ENCODE measurements at places on chromosomes 13 and 19. TPM values are rescaled to one million over a fixed set of nuclear protein-coding genes. Genes with fewer than 3 reads are reported as not detected.

Gene ZNF737
- polyA plus RNA-seq, result 81.2 TPM

Gene RASGRP4
- not detected for polyA plus RNA-seq

Gene LGALS14
- 4.4 TPM for polyA plus RNA-seq

Gene ZBTB45
- polyA plus RNA-seq, result 6.8 TPM

Gene ZBTB32
- polyA plus RNA-seq, result not detected

Gene FPR3
- polyA plus RNA-seq, result not detected

Gene NLRP7
- not detected for polyA plus RNA-seq

Gene ZNF20
- polyA plus RNA-seq, result 15.3 TPM

Gene PABPC3
- polyA plus RNA-seq, result not detected

Gene USHBP1
- polyA plus RNA-seq, result 0.59 TPM

Gene TINCR
- 0.50 TPM for polyA plus RNA-seq

Gene CPB2
- not detected for polyA plus RNA-seq

Gene CAMSAP3
- polyA plus RNA-seq, result 22.5 TPM

Gene GCDH
- 35.4 TPM for polyA plus RNA-seq

Gene ZSCAN4
- not detected for polyA plus RNA-seq

Gene PCP2
- not detected for polyA plus RNA-seq

Gene PSG4
- not detected for polyA plus RNA-seq

Gene C13orf42
- not detected for polyA plus RNA-seq

Gene CELF5
- 130 TPM for polyA plus RNA-seq

Gene CYP2F1
- polyA plus RNA-seq, result not detected

Gene KEAP1
- polyA plus RNA-seq, result 39.0 TPM

Gene LGALS7B
- polyA plus RNA-seq, result not detected

Gene RUBCNL
- 0.48 TPM for polyA plus RNA-seq

Gene SYCN
- not detected for polyA plus RNA-seq

Gene PGLYRP1
- not detected for polyA plus RNA-seq

Gene LILRB2
- polyA plus RNA-seq, result not detected

Gene DIAPH3
- polyA plus RNA-seq, result 1.9 TPM

Gene ICAM5
- polyA plus RNA-seq, result 2.3 TPM

Gene RDH8
- polyA plus RNA-seq, result not detected

Gene CCL25
- polyA plus RNA-seq, result 1.9 TPM

Gene VSIG10L
- 1.5 TPM for polyA plus RNA-seq

Gene PSPN
- 2.4 TPM for polyA plus RNA-seq

Gene KLK3
- not detected for polyA plus RNA-seq

Gene SIAH3
- polyA plus RNA-seq, result 4.0 TPM

Gene NCLN
- polyA plus RNA-seq, result 21.1 TPM

Gene MRI1
- polyA plus RNA-seq, result 70.5 TPM

Gene ARRDC2
- polyA plus RNA-seq, result 3.6 TPM

Gene ENOX1
- 42.6 TPM for polyA plus RNA-seq

All from neural cell (in vitro differentiated cells).